ENCODE measurements at places on chromosomes 4 and X. TPM values are rescaled to one million over a fixed set of nuclear protein-coding genes. Genes with fewer than 3 reads are reported as not detected.
A peak's percentile ranks its signal among the peaks of the same experiment; 100 is the strongest.

CYTL1 gene
- total RNA-seq = 13.9 TPM

- no peak overlapping the region for H3K27ac ChIP-seq
- H3K4me1 ChIP-seq = no peaks in the 10 kb centered on the region
- DNase-seq = no peak
- H3K27me3 ChIP-seq = peaks cover 1% of the 10 kb centered on the region
- no peaks in the 10 kb centered on the region for H3K36me3 ChIP-seq
Measured at GRCh38 chrX:129979207-129979920, 3.1 kb upstream of the BCORL1 start.

- peak; percentile 96 for DNase-seq
- no peaks in the 10 kb centered on the region for H3K36me3 ChIP-seq
- peak within 1 kb of the TSS; percentile 100 for H3K27ac ChIP-seq
- H3K27me3 ChIP-seq = peaks cover 23% of the 10 kb centered on the region
- H3K4me3 ChIP-seq = peak within 1 kb of the TSS; percentile 99
- H3K4me1 ChIP-seq = peaks cover 14% of the 10 kb centered on the region
Measured at GRCh38 chr4:99563310-99564186, at the start of gene TRMT10A. Gene TRMT10A, minus strand, starts transcription at chr4:99564039. Its CDS starts 4,701 bp downstream, at chr4:99559338.

- H3K36me3 ChIP-seq = peaks cover 1% of the 10 kb centered on the region
- DNase-seq = no peak
- H3K4me1 ChIP-seq = no peaks in the 10 kb centered on the region
- no peaks in the 10 kb centered on the region for H3K27me3 ChIP-seq
- no peak overlapping the region for H3K27ac ChIP-seq
Measured at GRCh38 chrX:153423652-153424051, 12.4 kb downstream of the ZFP92 start.

SPACA5 gene
- total RNA-seq = not detected

C1QTNF7 gene
- total RNA-seq = 4.4 TPM
